ENCODE measurements at places on chromosomes 1 and 21. TPM values are rescaled to one million over a fixed set of nuclear protein-coding genes. Genes with fewer than 3 reads are reported as not detected.

DNA sequence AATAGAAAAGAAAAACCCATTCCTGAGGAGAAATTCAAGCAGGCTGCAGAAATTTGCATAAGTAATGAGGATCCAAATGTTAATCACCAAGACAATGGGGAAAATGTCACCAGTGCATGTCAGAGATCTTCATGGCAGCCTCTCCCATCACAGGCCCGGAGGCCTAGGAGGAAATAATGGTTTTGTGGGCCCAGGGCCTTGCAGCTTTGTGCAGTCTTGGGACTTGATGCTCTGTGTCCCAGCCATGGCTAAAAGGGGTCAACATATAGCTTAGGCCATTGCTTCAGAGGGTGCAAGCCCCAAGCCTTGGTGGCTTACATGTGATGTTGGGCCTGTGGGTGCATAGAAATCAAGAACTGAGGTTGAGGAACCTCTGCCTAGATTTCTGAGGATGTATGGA is 22.7 kb downstream of the RAB3GAP2 start:
- DNase-seq = no peak

- no peak for DNase-seq
Observed at GRCh38 chr1:72397786-72398185, 115.4 kb upstream of the NEGR1 start.

DNA sequence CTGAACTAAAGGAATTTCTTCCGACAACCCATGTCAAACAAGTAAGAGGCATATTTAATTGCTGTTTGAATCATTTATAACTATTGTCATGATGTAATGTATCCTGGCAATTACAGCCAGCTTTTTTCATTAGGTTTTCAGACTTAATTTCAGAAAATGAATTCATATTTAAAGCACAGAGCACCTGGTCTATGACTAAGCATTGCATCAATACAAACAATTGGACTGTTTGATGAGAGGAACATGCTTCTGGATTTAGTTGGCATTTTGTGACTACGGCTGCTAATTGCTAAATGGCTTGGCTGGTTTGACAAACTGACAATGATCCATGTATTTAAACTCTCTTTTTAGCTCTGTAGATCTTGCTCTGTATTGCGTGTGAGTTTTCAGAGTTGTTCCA is 853.4 kb downstream of the NCAM2 start:
- DNase-seq = no peak

- DNase-seq = peak; percentile 29
Observed at GRCh38 chr1:232978091-232978634, 27.8 kb downstream of the NTPCR start.

GRCh38 chr1:3703786-3704371 is 48.4 kb upstream of the CCDC27 start:
- no peak for DNase-seq

DNA sequence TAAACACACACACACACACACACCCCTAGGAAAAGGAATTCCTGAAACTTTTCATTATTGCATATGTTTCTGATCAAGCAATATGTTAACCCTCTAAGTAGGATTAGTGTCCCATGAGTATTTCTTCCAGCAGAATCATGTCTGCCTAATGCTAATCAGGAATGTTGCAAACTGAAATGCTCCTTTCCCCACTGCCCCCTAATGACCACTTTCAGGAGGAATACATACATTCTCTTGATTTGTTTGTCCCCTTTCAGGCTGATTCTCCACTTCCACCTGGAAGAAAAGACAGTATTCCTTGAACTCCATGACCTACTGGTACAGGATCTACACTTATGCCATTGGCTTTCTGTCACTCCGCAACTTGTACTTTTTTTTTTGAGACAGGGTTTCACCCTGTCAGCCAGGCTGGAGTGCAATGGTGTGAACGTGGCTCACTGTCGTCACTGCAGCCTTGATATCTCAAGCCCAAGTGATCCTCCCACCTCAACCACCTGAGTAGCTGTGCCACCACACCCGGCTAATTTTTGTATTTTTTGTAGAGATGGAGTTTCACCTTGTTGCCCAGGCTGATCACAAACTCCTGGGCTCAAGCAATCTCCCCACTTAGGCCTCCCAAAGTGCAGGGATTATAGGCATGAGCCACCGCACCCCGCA is 56.7 kb downstream of the LRIG2 start:
- DNase-seq = no peak

DNA sequence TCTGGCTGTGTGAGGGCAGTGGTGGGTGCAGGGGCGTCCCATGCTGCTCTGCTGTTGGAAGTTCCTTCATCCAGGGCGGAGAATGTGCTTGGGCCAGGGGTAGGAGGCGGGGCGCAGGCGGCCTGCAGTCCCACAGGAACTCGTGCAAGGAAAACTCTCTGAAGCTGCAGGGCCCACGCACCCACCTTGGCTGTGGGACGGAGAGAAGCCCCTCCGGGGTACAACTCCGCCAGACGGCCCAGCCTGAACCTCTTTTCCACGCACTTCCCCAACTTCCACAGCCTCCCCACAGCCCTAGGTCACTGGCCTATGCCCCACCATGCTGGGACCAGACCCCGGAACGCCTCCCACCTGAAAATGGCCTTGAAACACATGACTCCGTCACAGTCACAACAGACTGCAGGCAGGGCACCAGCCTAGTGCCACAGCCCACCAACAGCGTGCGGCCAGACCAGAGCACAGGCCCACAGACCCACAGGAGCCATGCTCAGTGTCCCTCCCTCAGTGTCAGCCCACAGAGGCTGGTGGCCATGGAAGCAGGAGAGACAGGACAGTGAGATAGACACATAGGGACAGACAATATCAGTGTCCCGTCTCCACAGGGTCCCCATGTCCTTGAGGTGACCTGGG is 47.8 kb downstream of the WNT9A start:
- no peak for DNase-seq

GRCh38 chr1:94528299-94528698 is 13.3 kb downstream of the F3 start:
- DNase-seq = no peak

OR2T11 gene
- not detected for total RNA-seq

PPIAL4G gene
- total RNA-seq = 0.66 TPM

RHD gene
- total RNA-seq = not detected
